Esophagus mucosa (tissue), 1 donor: ENCODE measurements at places on chromosomes 3 and 15. TPM values are rescaled to one million over a fixed set of nuclear protein-coding genes. Genes with fewer than 3 reads are reported as not detected.

DNA sequence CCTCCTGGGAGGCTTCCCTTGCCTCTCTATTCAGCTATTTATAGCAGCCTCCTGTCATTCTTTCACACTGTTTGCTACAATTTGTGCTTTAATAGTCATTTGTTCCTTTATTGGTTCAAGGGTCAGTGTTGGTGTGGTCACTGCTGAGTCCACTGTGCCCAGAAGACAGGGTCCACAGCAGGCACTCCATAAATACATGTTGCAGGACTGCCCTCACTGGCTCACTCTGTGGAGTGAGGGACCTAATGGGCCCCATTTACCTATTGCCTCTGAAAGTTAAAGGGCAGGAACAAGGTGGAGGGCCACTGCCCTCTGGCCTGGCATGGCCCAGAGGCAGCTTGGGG lies 16.8 kb downstream of the MST1R start:
- ATAC-seq: no peak

The MEIS2 gene
- total RNA-seq: 10.3 TPM

GRCh38 chr3:183904833-183905780 lies 20.4 kb upstream of the PARL start:
- peak; percentile 46 for ATAC-seq

DNA sequence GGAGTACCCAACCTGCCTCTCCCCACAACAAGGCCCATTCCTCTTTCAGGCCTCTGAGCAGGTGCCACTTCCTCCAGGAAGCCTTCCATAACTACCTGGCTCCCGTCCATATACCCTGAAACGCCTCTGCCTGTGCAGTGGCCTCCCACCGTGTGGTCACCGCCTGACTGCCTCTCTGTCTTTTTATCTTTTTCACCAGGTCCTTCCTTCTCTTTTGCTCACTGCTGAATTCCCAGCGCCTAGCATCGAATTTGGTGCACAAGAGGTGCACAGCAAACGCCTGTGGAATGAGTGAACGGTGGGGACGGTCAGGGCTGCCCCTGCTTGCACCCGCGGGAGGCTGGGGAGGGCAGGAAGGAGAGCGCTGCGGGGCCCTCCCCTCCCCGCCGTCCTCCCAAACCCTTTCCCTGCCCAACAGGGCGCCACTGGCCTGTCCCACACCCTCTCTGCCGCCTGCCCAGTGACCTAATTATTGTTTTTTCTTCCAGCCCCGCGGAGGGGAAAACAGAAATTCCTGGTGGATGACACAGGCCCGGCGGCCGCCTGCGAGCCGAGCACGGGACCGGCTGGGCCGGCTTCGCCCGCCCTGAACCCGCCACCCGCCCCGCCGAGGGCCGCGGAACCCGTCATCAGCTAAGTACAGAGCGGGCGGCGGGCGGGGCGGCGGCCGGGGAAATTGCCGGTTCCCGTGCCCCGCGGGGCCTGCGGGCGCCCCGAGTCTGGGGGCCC lies 140.1 kb downstream of the SMAD6 start:
- ATAC-seq: peak; percentile 94

The PIK3R4 gene
- 19.1 TPM for total RNA-seq

The RASGRP1 gene
- total RNA-seq: 21.2 TPM

The STRIT1 gene
- total RNA-seq: not detected

- no peak for ATAC-seq
Observed at GRCh38 chr15:63701365-63701764, 104.2 kb downstream of the FBXL22 start.

GRCh38 chr3:36373666-36374065 lies 6.6 kb upstream of the STAC start:
- ATAC-seq: no peak

The SPTSSB gene
- 3.2 TPM for total RNA-seq

DNA sequence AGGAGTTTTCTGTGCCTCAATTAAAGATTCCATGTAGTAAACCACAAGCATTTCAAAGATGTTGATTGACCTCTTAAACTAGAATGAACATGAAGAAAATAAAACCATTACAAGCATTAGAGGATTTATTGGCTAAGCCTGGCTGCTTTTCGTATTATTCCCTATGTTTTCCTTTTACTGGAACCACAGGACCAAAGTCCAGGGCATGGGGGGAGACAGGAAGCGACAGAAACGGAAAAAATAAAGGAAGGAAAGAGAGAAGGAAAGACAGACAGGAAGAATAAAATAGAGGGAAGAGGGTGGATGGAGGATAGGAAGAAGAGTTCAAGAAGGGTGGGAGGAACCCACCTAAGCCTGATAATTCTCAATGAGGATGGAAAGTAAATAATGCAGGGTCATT lies 169.9 kb downstream of the SHQ1 start:
- ATAC-seq: no peak

DNA sequence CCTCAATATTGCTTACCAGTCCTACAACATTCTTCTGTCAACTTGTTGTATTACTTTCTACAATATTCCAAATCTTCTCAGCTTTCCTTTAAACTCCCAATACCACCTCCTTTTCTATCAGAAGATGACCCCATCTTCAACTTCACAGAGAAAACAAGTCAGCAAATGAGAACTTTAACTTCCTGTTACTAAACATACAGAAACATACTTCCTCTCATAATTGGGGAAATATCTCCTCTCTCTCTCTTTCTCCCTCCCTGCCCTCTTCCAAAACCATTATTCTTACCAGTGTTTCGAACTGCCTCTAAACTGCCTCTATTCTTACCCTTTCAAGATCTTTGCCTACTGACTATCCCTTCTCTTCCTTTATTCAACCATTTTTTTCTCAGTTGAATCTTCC lies 1.8 kb upstream of the SNAP23 start:
- no peak for ATAC-seq

DNA sequence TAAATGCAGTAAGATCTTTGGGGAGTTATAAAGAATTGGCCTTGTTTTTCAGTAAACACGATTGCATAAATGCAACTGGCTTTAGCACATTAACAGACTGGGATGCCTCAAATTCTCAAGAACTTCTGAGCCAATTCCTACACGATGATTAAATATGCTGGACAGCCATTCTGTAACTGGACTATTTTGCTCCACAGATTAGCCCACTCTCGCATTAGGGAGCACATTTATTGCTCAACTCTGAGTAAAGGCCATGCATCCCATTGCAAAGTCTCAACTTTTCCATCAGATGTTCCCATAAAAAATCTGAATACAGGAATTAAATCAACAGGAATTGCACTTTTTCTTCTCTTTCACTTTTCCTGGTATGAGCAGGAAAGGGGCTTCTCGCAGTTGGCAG lies 66.7 kb upstream of the PRICKLE2 start:
- ATAC-seq: no peak

DNA sequence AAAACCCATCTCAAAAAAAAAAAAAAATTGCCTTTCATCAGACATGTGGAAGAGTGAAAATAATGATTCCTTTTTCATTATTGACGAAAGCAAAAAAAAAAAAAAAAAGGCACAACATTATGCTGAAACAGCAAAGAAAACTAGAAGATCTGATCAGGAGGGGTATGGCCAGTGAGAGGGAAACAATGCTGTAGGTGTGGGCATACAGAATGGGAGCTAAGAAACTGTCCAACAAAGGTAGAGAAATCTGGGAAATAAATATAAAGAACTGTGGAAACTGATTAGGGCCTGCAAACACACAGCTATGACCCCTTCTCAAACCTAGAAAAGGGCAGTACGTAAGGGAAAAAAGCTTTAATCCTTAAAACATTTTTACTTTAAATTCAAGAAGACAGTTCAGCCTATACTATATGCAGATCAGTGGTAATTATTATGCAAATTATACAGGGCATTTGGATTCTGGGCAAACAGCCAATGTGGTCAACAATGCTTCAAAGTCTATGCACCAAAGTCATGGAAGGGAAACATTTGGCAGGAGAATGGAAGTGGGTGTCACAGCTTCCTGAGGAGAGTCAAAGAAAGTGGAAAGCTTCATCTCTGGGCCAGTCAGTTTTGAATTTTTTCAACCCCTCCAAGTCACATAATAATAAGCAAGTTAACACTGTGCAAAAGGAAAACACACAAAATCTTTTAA lies 68.3 kb upstream of the SLC12A8 start:
- no peak for ATAC-seq

The SNTN gene
- not detected for total RNA-seq

The CPN2 gene
- not detected for total RNA-seq

GRCh38 chr15:42511007-42511391 lies 15.6 kb downstream of the SNAP23 start:
- ATAC-seq: no peak

The ZNF620 gene
- total RNA-seq: 0.56 TPM

DNA sequence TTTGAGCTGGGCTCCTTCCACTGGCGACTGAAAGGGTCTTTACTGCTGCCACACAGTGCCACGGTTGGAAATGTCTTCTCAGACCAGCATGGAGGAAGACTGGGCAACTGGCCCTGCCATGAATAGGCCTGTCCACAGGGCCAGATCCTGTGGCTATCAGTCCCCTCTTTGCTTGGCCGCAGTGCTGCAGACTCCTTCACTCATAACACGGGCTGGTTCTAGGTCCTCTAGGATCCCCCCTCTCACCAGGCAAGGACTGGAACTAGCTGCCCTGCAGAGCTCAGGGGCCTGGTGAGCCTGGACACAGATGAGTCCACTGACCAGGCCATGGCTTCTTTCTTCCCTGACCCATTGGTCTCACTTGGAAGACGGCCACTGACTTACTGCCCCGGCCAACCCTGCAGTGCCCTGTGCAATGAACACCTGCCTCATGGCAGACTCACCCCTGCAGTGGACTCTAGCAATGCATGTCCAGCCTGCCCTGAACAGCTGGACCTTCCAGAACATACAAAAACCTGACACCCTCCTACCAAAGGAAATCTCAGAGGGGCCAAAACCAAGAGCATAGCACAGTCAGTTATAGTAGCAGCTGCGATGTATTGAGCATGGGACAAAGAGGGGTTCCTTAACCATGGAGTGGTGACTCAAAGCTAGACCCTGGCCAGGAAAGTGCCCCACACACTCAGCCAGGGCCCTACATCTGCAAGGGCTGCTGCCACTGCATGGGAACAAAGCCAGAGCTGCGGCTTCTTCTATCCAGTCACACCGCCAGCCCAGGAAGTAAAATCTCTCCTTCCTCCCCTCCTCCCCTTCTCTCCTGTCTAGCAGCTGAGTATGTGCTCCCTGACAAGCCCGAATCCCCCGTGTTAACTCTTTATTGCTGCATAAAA lies 72.1 kb upstream of the ITGA11 start:
- no peak for ATAC-seq

The EPHA3 gene
- total RNA-seq: 0.40 TPM

DNA sequence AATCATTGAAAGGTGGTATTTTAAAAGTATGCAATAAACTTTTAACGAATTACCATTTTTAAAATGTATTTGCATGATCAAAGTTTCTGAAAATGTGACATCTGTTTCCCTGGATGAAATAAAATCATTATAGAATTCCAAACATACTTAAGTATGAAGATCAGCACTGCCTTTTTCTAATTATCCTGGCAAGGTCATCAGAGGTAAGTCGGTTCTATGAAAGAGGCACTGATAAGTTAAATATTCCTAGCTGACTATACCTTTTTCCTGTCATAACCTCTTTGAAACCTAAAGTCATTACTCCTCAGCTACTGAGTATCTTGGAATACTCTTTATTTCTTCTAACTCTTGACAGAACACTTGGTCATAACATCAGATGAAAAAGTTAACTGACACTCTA lies 406.1 kb upstream of the ALCAM start:
- ATAC-seq: no peak

GRCh38 chr3:185645596-185646381 lies 59.7 kb downstream of the SENP2 start:
- peak; percentile 20 for ATAC-seq

- ATAC-seq: no peak
Observed at GRCh38 chr3:160458151-160458550, 8.6 kb upstream of the TRIM59 start.

DNA sequence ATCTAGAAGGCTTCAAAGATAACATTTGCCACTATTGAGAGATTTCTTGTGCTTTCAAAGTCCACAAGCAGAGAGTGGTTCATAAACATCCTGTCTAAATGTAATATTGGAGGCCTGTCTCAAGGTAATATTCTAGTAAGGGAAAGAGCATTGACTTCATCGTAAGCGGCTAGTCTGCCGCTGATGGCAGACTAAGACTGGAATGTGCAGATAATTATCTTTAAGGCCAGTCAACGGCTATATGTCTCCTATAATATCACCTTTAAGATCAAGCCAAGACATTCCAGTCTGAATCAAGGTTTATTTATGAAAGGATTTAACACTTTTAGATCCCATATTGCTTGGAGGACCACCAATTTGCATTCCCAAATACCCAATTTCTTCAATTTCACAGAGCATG lies 424.2 kb upstream of the WNT5A start:
- ATAC-seq: no peak

GRCh38 chr15:95761501-95762165 lies 568.9 kb upstream of the NR2F2 start:
- no peak for ATAC-seq

The CAPN3 gene
- 4.5 TPM for total RNA-seq

The CFAP20DC gene
- total RNA-seq: 8.7 TPM

- peak; percentile 93 for ATAC-seq
Observed at GRCh38 chr3:32630266-32630665, 54.7 kb upstream of the CNOT10 start.

The TMEM212 gene
- not detected for total RNA-seq

GRCh38 chr3:182385356-182385755 lies 407.9 kb upstream of the ATP11B start:
- no peak for ATAC-seq

- ATAC-seq: no peak
Observed at GRCh38 chr3:163722405-163722804, 1355.9 kb downstream of the SI start.

The TMOD2 gene
- 4.1 TPM for total RNA-seq

The P3H2 gene
- total RNA-seq: 15.0 TPM

The CCDC39 gene
- total RNA-seq: not detected
